ENCODE measurements at places on chromosomes 7 and 10.
A peak's percentile ranks its signal among the peaks of the same experiment; 100 is the strongest.

DNA sequence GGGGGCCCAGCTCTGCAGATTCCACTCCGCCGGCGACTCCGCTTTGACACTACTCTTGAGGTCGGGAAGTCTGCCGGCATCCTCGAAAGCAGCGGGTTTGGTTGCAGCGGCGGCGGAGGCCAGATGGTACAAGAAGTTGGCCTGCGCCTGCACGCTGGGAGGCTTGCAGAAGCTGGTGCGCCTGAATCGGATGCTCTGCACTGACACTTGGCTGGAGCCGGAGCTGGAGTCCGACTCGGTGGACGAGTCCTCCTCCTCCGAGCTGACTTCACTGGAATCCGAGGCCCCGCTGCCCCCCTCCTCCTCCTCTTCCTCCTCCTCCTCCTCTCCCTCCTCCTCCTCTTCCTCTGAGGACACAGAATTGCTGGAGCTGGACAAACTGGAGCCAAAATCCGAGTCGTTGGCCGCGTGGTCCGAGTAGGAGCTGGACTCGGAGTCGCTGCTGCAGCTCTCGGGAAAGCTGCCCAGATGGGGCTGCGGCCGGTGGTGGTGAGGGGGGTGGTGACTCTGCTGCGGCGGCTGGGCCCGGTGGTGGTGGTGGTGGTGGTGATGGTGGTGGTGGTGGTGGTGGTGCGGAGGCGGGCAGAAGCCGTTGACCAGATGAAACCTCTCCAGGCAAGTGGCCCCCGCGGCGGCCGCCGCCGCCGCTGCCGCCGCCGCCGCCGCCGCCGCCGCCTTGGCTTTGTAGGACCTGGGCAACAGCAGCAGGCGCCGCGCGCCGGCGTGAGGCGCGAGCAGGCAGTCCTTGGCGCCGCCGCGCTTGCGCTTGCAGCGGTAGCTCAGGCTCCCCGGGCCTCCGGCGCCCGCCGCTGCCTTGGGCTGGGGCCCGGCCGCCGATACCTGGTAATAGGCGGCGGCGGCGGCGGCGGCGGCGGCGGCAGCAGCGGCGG, 9.0 kb downstream of the SKIDA1 start:
- peak; percentile 61 for DNase-seq

DNA sequence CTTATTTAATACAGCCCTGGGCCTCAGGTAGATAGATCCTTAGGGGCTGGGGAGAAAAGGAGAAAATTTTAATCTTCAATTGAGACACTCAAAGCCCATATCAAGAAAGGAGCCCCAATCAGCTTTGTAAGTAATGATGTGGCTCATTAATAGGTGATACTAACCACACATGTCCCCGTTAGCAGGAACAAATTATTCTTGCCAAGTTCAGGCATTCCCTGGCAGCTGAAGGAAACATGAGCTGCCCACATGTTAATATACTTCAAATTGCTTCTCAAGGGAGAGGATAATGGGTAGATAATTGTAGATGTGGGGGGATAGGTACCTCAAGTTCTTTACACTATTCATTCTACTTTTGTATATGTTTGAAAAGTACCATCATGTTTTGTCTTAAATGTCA, 14.5 kb downstream of the IFIT5 start:
- DNase-seq = no peak

DNA sequence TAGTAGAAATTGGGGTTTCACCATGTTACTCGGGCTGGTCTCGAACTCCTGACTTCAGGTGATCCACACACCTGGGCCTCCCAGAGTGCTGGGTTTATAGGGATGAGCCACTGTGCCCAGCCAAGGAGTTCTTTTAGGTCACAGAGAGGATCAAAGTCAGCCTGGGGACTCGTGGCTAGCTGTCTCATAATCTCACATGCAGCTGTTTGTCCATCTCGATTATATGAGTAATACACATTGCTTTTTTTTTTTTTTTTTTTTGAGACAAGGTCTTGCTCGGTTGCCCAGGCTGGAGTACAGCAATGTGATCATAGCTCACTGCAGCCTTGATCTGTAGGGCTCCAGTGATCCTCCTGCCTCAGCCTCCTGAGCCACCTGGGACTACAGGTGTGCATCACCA, 2.2 kb downstream of the IFT22 start:
- no peak for DNase-seq

DNA sequence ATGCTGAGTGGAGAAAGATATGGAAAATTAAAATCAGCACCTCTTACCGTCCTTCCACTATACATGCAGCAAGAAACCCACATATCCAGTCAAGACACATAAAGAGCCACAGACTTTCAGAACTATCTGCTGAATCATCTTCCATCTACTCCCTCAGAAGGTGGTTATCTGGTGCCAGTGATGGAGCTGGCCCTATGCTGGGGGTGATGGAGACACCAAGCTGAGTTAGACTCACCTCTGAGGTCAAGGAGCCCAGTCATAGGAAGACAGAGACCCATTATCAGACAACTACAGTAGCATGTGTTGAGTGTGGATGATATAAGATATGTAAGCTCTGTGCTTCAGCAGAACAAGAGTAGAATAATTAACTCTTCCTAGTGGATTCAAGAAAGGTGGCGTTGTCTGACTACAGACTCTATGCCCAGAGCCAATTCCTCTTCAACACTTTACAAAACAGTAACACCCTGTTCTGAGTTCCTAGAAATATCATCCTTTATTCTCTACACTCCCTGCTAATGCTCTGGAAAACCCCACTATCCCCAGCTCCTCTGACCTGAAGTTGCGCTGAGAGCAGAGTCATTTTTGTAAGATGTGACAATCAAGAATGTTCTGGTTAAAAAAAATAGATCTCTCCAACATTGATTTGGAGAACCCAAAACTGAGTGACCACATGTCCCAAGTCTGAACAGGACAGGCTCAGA, 14.3 kb downstream of the CYP3A5 start:
- DNase-seq = no peak

DNA sequence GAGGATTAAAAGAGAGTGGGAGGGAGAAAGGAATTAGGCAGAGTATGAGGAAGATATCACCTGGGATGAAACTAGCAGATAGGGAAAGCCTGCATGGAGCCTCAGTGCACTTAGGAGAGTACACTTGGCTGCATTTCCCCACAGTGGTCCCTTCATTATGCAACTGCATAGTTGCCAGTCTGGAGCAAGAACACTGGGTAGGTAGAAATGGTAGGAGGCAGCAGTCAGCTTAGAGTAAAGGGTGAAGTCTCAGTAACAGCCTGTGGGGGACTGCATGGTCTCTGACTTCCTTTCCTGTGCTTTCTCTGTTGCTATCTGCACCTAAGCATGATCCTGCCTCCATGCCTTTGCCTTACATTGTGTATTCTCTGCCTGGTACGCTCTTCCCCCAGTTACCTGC, 14.0 kb upstream of the PCGF5 start:
- DNase-seq = no peak

- DNase-seq = no peak
These were observed 43.2 kb downstream of the ZNF467 start for GRCh38 chr7:149729983-149730801.

- DNase-seq = no peak
These were observed 298.0 kb upstream of the TMEM229A start for GRCh38 chr7:124330731-124331407.

GRCh38 chr7:20745702-20746101, 41.0 kb downstream of the SP8 start:
- no peak for DNase-seq

DNA sequence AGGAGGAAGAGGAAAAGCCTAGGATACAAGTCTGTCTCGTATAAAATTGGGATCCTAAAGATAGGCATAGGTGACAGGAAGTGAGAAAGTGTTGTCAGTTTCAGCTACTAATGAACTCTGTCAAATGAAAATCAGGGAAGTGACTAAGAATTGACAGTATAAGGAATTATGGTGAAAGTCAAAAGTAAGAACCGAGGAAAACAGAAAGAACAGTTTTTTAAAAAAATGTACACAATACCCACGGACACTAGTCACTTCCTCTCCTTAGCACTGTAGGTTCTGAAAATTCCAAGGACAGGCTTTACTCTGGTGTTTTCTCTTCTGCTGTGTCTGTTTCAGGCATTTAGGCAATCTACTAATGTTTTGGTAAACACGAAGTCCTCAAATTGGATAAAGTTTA, 42.3 kb downstream of the ATAD1 start:
- DNase-seq = no peak

DNA sequence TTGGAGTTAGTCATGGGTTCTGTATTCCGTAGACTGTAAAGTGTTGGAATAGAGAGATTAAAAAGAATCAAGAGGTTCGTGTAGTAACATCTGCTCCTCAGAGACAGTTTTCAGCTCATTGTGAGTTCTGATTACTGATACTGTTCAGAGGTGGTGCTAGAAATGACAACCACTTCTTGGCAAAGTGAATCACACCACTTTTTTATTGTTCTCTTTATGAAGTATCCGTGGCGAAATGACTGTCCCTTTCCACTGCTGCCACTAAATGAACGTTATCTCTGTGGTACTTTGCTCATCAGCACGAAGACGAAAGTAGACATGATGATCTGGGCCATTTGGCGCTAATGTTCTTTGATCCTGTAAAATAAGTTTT, 860 bp downstream of the RPP30 start:
- DNase-seq = no peak

- DNase-seq = no peak
These were observed 132.2 kb upstream of the FAM20C start for GRCh38 chr7:60017-60675.

DNA sequence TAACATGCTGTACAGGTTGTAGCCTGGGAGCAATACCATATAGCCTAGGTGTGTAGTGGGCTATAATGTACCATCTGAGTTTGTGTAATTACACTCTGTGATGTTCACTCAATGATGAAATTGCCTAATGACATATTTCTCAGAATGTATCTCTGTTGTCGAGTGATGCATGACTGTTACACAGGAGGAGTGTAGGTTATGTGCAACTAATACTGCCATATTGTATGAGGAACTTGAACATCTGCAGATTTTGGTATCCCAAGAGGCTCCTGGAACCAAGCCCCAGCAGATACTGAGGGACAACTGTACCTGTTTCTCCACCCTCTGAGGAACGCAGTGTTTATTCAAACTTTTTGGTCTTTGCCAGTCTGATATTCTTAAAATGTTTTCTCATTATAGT, 38.6 kb downstream of the NACAD start:
- DNase-seq = no peak

GRCh38 chr7:149027055-149027454, 1.2 kb downstream of the PDIA4 start:
- DNase-seq = no peak

- no peak for DNase-seq
These were observed 338 bp downstream of the ATP6V0E2 start for GRCh38 chr7:149873970-149874643.

GRCh38 chr7:143936087-143937009, 1.3 kb downstream of the OR2F2 start:
- DNase-seq = no peak

DNA sequence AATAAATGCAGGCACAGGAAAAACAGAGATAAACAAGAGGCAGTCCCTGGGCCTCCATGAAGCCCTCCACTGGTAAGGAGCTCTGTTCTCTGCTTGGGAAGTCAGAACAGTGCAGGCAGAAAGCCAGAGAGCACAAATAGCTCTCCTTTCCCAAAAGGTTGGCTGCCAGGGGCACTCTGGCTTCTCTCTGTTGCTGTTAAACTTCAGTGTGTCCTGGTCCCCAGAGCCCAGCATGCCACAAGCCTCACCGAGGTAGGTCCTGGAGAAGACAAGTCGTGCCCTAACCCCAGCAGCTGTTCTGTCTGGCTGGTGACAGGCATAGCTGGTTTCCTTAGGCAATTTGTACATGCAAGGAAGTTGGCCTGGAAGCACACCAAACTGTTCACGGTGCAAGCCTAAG, 17.3 kb downstream of the SLC16A12 start:
- DNase-seq = no peak

- DNase-seq = no peak
These were observed 66.0 kb downstream of the ST7 start for GRCh38 chr7:117019287-117019686.

DNA sequence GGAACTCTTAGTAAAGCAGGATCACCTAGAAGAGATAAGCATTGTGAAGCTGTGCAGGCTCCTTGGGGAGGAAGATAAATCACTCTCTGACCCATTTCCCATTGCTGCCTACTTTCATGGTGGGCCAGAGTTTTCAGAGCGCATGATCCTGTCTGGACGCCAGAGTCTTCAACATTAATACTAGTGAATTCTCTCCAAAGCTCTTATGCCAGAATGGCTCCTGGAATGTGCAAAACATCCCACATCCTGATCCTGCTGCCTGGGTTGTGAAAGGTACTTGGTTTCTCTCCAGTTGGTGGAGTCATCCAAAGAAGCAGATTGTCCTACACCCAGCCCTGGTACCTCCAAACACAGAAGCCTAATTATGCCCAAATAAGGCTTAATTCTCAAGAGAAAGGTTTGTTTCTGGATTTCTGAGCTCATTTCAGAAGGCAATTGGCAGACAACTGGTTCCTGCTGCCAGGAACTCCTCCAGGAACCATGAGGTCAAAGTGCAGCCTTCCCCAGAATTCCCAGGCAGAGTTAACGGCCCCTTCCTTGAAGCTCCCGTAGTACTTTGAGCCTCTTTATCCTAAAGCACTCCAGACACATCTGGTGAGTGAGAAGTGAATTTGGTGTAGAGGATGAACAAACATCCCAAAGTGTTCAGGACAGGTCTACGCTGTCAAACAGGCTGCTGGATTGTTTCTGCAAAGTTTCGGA, 495.2 kb downstream of the PLXNA4 start:
- no peak for DNase-seq

- DNase-seq = no peak
These were observed 43.5 kb downstream of the NHLRC2 start for GRCh38 chr10:113897693-113898618.

- DNase-seq = no peak
These were observed 3.1 kb upstream of the AVPI1 start for GRCh38 chr10:97690133-97690532.

Data from DND-41 (cell line).